ENCODE measurements at places on chromosomes 7 and 10.
A peak's percentile ranks its signal among the peaks of the same experiment; 100 is the strongest.

- DNase-seq, result no peak
These were observed 44.2 kb upstream of the PIK3AP1 start for GRCh38 chr10:96764425-96765060.

DNA sequence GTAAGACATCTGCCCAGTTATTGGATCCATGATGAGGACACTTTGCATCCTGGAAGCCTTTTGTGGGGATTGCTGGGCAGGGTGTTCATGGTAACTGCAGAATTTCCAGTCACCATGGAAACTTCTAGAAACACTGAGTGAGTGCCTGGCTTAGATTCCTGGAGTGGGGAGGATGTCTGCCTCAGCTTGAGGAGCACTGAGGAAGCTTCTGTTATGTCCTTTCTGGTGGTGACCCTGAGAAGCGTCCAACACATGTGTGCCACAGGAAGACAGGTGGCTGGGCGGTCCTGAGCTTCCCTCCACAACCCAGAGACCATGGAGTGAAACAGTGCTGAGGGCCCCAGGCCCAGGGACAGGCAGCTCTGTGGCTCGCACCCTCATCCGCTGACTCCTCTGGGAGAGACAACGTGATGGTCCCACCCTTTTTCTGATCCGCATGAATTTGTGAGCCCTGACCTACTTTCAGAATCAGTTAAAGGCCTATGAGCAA is 191.8 kb upstream of the CXCL12 start:
- peak; percentile 68 for DNase-seq

GRCh38 chr7:129924602-129925001 is 28.2 kb downstream of the UBE2H start:
- DNase-seq, result no peak

DNA sequence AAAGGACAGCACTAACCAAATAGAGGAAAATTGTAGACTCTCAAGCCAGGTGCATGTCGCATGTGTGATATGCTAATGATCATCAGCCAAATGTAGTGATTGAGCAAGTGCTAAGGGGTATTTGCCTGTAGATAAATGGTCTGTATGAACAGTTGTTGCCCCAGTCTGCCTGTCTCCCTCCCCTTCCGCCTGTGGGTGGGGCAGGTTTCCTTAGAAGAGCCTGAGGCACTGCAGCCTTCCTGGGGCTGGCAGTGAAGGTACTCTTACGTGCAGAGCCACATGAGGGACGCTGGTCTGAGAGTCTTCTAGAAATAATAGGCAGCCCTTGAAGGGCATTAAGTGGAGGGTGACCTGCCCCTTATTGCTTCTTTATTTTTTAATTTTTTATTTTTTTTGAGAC is 152.1 kb downstream of the SNX10 start:
- DNase-seq, result no peak

DNA sequence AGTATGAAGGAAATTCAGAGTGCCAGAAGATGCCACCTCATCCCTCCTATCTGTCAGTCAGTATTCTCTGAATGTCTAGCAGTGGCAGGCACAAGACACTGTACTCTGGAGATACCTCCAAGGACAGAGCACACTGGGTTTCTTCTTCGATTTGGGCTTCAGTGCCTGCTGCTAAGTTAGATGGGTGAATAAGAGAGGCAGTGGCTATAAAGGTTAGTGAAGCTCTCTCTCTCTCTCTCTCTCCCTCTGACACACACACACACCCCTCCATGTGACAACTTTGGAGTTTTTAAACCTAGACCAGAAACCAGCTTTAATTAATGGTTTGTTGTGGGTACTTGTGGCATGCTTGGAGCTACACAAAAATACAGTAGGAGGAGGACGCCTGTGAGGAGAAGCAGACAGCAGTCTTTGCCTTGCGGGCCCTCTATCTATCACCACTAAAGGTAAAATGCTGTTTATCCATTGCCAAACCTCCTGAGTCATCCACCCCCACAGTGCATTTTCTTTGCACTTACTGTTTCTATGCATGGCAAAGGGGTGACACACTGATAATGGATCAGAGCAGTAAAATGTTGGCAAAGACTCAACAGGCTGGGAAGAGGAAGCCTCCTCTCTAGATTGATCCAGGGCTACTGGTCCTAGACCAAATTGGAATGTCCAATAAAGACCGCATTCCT is 102.5 kb downstream of the TRIL start:
- DNase-seq, result peak; percentile 31

DNA sequence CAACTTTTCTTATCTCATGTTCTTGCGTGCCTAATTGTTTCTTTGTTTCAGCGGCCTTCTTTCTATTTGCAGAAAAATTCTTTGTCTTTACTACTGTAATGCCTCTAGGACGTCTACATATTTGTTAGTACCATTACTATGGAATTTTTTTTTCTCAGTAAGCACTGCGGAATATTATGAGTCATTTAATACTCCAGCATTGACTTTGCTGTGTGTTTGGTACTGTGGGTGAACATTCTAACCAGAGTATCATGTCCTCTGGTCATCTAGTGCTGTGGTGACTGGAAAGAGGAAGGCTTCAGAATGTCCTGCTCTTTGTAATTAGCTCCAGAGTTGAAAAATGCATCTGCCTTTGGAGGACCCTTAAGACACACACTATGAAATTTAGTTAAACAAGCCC is 58.5 kb upstream of the FERD3L start:
- DNase-seq, result no peak
